ENCODE measurements at places on chromosomes 1 and 21.

- DNase-seq: no peak
Observed at GRCh38 chr1:87918398-87918797, 589.7 kb downstream of the LMO4 start.

DNA sequence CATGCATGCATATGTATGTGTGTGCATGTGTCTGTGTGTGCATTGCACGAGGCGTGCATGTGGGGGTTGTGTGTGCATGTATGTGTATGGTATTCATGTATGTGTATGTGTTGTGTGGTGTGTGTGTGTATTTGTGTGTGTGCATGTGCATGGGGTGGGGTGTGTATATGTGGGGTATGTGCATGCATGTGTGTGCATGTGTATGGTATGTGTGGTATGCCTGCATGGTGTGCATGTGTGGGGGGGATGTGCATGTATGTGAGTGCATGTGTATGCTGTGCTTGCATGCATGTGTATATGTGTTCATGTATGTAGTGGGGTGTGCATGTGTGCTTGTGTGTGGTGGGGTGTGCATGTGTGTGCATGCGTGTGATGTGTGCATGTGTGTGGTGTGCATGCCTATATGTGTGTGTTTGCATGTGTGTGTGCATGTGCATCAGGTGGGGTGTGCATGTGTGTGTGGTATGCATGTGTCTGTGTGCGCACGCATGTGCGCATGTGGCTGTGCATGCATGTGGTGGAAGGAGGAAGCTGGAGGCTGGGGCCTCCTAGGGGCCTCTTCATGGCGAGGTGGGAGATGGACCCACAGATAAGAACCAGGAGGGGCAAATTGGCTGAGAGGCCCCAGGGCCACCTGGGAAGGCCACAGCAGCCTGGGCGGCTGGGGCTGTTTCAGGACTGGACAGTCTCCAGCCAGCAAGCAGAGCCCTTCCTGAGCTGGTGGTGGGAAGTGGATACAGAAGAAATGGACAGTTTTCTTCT, 35.9 kb upstream of the ARF1 start:
- no peak for DNase-seq

GRCh38 chr1:60503266-60503925, 429.8 kb upstream of the C1orf87 start:
- DNase-seq: no peak

- DNase-seq: no peak
Observed at GRCh38 chr1:32068957-32069588, 3.7 kb upstream of the TMEM39B start.

DNA sequence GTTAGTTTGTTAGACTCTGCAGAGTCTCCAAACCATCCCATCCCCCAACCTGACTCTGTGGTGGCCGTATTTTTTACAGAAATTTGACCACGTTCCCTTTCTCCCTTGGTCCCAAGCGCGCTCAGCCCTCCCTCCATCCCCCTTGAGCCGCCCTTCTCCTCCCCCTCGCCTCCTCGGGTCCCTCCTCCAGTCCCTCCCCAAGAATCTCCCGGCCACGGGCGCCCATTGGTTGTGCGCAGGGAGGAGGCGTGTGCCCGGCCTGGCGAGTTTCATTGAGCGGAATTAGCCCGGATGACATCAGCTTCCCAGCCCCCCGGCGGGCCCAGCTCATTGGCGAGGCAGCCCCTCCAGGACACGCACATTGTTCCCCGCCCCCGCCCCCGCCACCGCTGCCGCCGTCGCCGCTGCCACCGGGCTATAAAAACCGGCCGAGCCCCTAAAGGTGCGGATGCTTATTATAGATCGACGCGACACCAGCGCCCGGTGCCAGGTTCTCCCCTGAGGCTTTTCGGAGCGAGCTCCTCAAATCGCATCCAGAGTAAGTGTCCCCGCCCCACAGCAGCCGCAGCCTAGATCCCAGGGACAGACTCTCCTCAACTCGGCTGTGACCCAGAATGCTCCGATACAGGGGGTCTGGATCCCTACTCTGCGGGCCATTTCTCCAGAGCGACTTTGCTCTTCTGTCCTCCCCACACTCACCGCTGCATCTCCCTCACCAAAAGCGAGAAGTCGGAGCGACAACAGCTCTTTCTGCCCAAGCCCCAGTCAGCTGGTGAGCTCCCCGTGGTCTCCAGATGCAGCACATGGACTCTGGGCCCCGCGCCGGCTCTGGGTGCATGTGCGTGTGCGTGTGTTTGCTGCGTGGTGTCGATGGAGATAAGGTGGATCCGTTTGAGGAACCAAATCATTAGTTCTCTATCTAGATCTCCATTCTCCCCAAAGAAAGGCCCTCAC, at the start of gene OLIG2:
OLIG2 (plus strand) TSS at position 447 of the 954 bp plus-strand sequence. CDS start 928 bp downstream, outside the sequence.
- no peak for DNase-seq

GRCh38 chr1:219143735-219144134, 29.9 kb upstream of the LYPLAL1 start:
- no peak for DNase-seq
